ENCODE measurements at places on chromosomes 16 and 17.
A peak's percentile ranks its signal among the peaks of the same experiment; 100 is the strongest.

- no peak for DNase-seq
Measured at GRCh38 chr16:85751698-85752501, 1.0 kb upstream of the C16orf74 start.

DNA sequence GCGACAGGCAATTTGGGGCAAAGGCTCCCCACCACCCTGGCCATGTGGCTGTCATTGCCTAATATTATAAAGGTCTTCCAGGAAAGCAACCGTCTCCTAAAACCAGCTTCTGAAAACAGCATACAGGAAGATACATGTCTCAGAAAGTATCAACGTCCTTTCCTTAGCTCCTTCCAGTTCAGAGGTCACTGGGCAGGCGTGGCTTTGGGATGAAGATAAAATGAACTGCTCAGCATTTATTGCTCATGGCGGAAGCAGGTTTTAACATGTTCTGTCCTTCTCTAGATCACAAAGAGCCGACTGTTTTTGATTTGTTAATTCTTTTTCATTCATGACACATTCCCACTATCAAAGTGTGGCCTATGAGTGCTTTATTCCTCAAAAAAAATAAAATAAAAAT lies 8.0 kb downstream of the CFAP20 start:
- DNase-seq: no peak

- no peak for DNase-seq
Measured at GRCh38 chr16:70656712-70657263, 10.4 kb downstream of the IL34 start.

- DNase-seq: no peak
Measured at GRCh38 chr17:58475985-58476384, 12.2 kb downstream of the HSF5 start.

DNA sequence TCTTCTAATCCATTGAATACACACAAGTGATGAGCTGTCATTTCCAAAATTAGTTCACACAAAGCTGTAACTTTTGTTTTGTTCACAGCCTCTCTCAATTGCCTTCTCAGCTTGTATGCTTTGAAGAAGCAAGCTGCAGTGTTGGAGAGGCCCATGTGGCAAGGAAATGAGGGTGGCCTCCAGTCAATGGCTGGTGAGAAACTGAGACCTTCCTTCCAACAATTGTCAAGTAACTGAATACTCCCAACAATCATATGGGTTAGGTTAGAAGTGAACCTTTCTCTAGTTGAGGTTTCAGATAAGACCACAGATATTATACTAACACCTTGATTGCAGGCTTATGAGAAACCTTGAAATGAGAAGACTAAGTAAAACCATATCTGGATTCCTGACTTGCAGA lies 82.4 kb upstream of the SOX9 start:
- no peak for DNase-seq

GRCh38 chr16:6377956-6378355 lies 954.7 kb upstream of the RBFOX1 start:
- no peak for DNase-seq

GRCh38 chr17:78605886-78606285 lies 28.7 kb upstream of the DNAH17 start:
- no peak for DNase-seq

DNA sequence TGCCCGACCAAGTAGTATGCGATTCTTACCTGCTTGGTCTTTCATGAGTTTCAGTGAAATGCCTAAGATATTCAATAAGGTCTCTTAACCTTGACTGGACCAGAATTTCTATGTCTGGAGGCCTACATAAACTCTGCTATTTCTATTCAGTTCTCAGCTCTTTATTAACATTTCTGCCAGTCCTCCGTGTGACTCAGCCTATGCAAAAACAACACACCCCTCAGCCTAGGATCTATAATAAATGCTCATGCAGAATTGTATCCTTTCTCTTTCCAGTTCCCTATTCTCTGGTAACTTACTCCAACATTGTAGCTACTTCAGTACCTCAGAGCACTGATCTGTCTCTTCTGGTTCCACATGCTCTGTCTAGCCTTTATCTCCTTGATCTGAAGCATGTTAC lies 1507.4 kb downstream of the CDH11 start:
- DNase-seq: no peak

DNA sequence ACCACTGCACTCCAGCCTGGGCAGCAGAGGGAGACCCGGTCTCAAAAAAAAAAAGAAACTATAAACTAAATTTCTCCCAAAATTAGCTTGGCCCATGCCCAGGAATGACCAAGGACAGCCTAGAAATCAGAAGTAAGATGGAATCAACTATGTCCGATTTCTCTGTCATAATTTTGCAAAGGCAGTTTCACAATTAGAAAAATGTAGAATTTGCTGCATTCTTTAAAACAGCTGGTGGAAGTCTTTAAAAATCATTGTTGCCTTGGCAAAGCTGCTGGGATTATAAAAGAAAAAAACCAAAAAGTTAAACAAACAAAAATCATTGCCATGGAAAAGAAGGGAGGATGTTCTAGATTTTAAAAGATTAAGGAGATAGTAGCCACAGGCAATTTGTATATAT lies 32.4 kb downstream of the WWP2 start:
- no peak for DNase-seq

- DNase-seq: no peak
Measured at GRCh38 chr17:48561884-48562810, 16.0 kb downstream of the HOXB4 start.

DNA sequence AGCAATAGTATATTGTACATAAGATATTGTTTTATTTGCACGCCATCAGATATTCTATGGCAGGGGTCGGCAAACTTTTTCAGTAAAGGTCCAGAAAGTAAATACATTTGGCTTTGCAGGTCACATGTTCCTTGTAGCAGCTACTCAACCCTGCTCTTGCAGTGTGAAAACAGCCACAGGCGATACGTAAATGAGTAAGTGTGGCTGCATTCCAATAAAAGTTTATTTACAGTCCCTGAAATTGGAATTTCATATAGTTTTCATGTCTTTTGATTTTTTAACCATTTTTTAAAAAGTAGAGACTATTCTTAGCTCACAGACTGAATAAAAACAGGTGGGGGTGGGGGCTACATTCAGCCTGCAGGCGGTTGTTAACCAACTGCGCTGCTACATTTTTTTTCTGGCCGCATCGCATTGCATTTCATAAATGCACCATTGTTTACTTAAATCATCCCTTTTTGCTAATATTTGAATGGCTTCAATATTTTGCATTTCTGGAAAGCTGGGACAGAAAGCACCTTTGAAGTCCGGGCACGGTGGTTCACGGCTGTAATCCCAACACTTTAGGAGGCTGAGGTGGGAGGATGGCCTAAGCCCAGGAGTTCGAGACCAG lies 50.5 kb upstream of the HAPSTR1 start:
- DNase-seq: no peak

DNA sequence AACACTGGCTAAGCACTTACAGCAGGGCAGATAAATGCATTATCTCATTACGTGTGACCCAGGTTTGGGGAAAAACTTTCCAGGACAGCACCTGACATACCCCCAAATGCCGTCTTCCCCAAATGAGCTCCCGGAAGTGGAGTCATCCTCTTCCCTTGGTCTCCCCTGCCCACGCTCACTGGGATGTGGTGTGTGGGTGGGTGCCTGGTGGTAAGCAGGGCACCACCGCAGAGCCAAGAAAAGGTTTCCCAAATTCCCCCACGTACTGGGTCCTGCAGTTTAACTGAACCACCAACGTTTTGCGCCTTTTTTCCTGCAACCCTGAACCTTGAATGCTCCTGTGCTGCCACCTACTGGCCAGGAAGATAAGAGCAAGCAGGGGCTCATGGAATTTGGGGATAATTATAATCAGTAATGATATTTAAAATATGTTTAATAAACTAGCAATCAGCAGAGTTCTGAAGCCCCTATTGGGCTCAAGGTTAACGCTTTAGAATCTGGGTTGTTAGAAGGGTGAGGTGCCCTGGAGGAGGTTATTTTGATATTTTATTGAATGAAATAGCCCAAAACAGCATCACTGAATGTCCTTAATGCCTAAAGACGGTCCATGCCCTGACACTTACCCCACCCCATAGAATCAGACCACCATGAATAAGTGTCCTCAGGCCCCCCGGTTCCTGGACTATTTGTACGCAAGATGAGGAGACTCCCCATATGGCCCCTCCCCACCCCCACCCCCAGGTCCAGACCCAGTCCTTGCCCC lies 8.0 kb downstream of the SPPL2C start:
- DNase-seq: peak; percentile 64

DNA sequence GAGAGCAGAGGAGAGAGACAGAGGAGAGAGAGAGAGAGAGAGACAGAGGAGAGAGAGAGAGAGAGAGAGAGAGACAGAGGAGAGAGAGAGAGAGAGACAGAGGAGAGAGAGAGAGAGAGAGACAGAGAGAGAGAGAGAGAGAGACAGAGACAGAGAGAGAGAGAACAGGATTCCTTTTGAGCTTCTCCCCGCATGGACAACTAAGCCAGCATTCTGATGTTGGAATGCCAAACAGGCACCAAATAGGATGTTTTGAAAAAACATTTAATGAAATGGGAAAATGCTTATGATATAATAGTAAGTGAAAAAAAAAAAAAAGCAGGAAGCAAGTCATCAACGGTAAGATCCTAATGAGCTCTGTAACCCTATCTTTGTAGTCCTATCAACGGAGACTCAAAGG lies 60.7 kb downstream of the ARSG start:
- no peak for DNase-seq

DNA sequence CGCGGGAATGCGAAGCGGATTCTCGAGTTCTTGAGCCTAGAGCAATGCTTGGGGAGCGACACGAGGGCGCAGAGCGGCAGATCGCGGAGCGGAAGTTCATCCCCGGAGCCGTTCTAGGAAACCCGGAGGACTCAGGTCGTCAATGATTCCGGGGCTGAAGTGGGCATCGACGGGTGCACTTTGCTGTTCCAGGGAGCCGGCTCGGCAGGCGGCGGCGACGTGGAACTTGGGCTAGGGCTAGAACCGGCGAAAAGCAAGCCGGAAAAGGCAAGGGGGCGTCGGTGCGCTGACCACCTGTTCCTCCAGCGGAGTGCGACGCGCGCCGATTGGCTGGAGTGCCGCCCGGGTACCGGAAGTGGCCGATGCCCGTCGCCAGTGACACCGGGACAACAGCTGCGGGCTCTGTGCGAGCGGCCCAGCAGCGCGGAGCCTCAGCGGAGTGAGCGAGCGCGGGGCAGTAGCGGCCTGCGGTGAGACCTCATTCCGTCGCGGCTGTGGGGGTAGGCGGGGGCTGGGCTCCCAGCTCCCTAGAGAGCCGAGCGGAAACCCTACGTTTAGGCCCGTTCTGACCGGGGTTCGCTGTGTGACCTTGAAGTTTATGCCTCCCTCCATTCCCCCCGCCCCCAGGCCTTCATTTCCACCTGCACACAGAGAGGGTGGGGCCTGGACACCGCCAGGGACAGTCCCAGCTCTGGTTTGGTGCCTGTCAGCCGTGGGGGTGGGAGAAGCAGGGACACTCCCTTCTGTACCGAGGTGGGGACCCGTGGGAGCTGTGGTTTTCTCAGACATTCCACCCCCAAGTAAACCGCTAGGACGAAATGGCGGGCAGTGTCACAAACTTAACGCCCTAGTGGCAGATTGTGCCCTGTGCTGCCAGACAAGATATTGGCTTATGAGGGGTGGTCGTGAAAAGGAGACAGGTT lies at the start of gene ZFP3:
Gene ZFP3 (plus strand): TSS at position 362 of the 923 bp plus-strand sequence. CDS start 13,038 bp downstream, outside the sequence.
- DNase-seq: peak; percentile 78

GRCh38 chr17:44779211-44780025 lies 20.6 kb downstream of the ADAM11 start:
- peak; percentile 82 for DNase-seq

DNA sequence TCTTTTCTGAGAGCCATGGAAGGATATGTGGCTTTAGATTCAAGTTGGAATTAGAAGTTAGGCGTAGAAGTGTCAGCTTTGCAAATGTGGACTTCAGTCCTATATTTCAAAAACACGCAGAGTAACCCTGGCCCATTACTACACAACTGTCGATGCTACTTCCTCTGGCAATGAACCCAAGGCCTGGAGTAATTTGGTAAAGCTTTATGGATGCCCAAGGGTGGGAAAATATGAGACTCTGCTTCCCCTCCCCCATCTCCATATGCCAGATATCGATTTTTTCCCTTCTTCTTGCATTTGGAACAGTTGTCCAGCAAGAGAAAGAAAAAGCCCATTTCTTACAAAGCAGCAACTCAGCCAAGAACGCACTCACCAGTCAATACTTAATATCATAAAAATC lies 2.9 kb upstream of the MAP1LC3B start:
- no peak for DNase-seq

DNA sequence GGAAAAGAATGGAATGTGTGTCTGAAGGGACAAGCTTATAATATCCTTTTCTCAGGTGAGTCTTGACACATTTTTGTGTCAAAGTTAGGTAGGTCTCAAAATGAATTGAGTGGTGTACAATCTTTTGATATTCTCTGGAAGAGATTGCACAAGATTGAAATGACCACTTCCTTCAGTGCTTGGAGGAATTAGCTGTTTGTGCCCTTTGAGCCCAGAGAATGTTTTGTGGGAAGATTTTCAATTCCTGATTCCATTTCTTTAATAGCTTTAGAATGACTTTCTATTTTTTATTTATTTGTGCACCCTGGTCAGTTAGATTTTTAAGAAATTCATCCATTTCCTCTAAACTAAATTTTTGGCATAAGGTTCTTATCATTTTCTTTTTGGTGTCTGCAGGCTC lies 1.6 kb upstream of the CCL13 start:
- no peak for DNase-seq

GRCh38 chr17:44780845-44781480 lies 22.2 kb downstream of the ADAM11 start:
- DNase-seq: no peak

DNA sequence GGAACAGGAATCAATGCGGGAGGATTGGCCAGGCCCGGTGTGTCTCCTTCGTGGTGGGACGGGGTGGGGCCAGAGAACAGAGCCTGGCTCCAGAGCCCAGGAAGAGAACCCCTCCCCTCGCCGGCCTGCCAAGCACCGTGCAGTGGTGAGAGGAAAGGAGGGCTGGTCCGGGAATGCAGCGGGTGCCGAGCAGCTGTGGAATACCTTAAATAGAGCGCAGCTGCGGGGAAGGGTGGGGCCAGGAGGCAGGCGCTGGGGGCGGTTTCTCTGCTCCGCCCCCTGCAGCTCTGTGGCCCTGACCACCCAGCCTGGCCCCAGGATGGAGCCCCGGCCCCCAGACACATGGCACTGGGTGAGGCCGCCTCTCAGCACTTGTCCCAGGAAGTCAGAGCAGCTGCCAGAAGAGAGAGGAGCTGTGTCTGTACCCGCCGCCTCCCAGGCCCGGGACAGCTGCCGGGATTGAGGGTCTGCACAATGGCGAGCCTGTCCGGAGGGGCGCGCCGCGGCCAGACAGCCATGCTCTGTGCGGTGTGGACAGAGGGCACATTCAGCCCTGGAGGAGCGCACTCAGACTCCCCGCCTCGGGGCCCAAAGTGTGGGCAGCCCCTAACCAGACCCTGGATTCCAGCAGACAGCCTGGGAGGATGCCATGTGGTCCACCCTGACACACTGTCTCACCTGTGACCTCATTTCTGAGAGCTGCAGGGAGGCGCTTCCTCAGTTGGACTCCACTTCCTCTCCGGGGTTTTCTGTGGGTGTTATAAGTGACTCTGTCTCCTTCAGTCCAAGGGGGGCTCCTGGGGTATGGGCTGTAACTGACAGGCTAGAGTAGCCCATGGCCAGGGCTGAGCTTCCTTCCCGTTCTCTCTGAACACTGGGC lies 268.8 kb downstream of the SEC14L1 start:
- no peak for DNase-seq

GRCh38 chr17:66987059-66987616 lies 22.6 kb downstream of the CACNG4 start:
- no peak for DNase-seq

- no peak for DNase-seq
Measured at GRCh38 chr17:17886726-17887125, 49.9 kb upstream of the SREBF1 start.

- DNase-seq: peak; percentile 95
Measured at GRCh38 chr17:75096082-75096625, 8.4 kb downstream of the SLC16A5 start.

- DNase-seq: no peak
Measured at GRCh38 chr16:88363239-88363891, 19.4 kb upstream of the ZNF469 start.

- DNase-seq: peak; percentile 87
Measured at GRCh38 chr17:49223517-49224197, 6.9 kb downstream of the PHOSPHO1 start.

All from liver (tissue), 10 donors.